ENCODE measurements at places on chromosomes 4 and X.

- no peak for DNase-seq
Measured at GRCh38 chr4:100872811-100873210, 355.0 kb upstream of the EMCN start.

GRCh38 chr4:87224141-87224923, 3.9 kb upstream of the KLHL8 start:
- DNase-seq: no peak

- no peak for DNase-seq
Measured at GRCh38 chr4:37197899-37198298, 46.6 kb upstream of the NWD2 start.

DNA sequence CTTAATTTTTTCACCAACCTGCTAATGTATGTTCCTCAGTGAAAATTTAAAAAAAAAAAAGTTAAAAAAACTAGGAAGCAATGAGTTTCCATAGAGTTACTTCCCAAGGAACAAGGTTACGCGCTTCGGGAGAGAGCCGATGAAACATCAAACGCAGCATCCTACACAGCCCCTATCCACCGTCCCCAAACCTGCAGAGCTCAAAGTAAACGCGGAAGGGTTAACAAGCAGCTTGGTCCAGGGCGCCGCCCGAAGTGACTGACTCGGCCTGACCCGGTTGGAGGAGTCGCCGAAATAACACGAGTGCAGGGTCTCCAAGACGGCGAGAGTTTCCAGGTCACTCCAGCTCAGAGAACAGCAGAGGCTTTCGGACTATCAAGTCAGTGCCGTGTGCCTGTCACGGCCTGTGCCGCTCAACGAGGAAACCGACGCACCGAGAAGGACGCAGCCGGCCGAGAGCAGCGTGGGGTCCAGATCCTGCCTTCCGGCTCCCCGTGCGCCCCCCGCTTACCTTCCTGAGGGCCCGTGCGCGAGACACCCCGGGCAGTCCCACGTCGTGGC, 512 bp downstream of the NOP14 start:
- no peak for DNase-seq

DNA sequence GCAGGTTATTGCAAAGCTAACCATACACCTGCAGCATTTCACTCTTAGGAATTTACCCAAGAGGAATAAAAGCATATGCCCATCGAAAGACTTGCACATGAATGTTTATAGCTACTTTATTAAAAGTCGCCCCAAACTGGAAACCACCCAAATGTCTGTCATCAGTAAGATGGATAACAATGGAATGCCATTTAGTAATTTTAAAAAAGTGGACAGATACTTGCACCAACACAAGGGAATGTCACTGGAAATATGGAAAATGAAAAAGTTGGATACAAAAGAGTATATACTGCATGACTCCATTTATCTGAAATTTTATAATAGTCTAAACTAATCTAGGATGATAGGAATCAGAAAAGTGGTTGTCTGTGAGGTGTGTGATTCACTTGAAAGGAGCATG, 12.9 kb downstream of the GK start:
- no peak for DNase-seq

GRCh38 chr4:630656-631055, 5.3 kb downstream of the PDE6B start:
- no peak for DNase-seq

GRCh38 chr4:128241019-128241418, 46.6 kb downstream of the PGRMC2 start:
- no peak for DNase-seq

GRCh38 chr4:123478859-123479345, 82.3 kb downstream of the SPRY1 start:
- DNase-seq: no peak

GRCh38 chrX:146481735-146482134, 327.8 kb upstream of the CXorf51B start:
- no peak for DNase-seq

DNA sequence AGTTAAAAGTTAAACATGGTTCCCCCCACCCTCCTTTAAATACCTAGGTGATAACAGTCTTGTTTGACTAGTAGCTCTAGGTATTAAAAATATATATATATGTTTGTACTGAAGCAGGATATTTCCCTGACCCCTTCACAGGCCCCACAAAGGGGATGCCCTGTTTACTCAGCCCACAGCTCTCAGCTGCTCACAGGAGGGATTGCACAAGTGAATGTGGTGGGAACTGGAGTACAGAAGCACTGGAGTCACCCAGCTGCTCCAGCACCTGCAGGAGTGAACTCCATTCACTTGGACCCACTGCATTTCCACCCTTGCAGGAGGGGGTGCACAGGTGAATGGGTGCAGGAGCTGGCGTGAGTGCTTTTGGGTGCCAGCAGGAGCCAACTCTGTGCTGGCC, 99.3 kb upstream of the TLR3 start:
- DNase-seq: no peak

GRCh38 chrX:81174286-81174685, 27.4 kb downstream of the HMGN5 start:
- DNase-seq: no peak

GRCh38 chrX:38599796-38600755, 38.7 kb downstream of the TSPAN7 start:
- no peak for DNase-seq

DNA sequence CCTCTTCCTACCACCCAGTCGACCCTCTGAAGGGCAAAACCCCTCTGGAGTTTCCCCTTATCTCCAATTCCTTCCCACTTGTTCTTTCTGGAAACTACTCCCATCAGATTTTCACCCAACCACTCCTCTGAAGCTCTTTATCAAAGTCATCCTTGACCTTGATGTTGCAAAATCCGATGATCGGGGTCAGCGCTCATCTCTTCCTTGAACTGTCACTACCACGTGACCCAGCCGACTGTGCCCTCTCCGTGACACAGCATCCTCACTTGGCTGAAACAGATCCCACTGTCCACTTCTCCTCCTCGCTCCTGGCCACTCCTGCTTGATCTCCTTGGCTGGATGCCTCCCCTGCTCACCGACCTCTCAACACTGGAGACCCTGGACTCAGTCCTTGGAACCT, 1.1 kb downstream of the CFAP99 start:
- DNase-seq: no peak

DNA sequence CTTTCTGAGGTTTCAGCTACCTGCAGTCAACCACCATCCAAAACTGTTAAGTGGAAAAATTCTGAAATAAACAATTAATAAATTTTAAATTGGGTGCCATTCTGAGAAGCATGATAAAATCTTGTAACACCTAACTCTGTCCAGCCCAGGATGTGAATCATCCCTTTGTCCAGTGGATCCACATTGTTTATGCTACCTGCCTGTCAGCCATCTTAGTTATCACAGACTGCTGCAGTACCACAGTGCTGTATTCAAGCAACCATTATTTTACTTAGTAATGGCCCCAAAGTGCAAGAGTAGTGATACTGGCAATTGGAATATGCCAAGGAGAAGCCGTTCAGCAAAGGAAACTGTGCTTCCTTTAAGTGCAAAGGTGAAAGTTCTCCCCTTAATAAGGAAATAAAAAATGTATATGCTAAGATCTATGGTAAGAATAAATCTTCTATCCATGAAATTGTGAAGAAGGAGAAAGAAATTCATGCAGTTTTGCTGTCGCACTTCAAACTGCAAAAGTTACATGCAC, 20.6 kb downstream of the CAMK2D start:
- DNase-seq: no peak

- peak; percentile 39 for DNase-seq
Measured at GRCh38 chr4:6974138-6974848, 64.7 kb downstream of the TBC1D14 start.

- DNase-seq: no peak
Measured at GRCh38 chrX:153687121-153688039, at the start of gene SLC6A8. Gene SLC6A8, plus strand, starts transcription at chrX:153687926. Its CDS starts 649 bp downstream, at chrX:153688575.

GRCh38 chr4:146488495-146489174, 33.1 kb downstream of the SLC10A7 start:
- DNase-seq: no peak

- no peak for DNase-seq
Measured at GRCh38 chr4:157591245-157591644, 370.7 kb downstream of the GRIA2 start.

- DNase-seq: no peak
Measured at GRCh38 chrX:132758759-132759158, 199.7 kb downstream of the HS6ST2 start.

DNA sequence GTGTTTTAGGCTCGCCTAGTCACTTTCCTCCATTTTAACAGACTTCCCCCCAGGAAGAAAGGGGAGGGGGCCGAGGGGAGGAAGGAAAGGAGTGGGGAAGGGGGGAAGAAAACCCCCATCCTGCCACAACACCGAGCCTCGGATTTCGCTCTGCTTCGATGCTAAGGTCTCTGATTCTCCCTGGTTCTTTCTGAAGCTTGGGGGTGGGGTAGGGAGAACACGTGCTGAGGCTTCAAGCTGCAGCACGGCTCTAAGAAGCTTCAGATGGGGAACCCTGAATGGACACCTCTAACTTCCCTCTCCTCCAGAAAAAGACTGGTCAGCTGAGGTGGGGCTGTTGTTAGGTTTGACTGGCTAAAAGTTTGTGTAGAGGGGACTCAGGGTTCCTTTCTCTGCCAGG, 61.8 kb downstream of the RHOH start:
- no peak for DNase-seq

- no peak for DNase-seq
Measured at GRCh38 chr4:165684177-165684805, 188.7 kb upstream of the TLL1 start.

DNA sequence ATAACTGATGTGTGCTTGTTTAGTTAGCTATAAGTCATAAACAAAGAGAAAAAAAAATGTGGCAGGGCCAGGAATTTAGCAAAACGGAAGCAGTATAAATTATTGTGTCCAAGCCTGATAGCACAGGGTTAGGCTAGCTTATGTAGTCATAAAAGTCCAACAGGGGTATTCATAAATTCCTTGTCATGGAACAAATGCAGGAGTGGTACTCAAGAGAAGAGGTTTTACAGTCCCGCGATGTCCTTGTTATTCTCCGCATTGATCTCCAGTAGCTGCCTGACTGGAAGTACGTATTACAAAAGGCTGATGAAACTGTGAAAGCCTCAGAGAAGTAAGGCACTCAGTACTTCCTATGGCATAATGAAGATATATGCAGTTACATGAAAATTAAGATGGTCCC, 336.9 kb upstream of the TRAM1L1 start:
- no peak for DNase-seq

GRCh38 chrX:50180073-50180940, 20.5 kb downstream of the AKAP4 start:
- no peak for DNase-seq

DNA sequence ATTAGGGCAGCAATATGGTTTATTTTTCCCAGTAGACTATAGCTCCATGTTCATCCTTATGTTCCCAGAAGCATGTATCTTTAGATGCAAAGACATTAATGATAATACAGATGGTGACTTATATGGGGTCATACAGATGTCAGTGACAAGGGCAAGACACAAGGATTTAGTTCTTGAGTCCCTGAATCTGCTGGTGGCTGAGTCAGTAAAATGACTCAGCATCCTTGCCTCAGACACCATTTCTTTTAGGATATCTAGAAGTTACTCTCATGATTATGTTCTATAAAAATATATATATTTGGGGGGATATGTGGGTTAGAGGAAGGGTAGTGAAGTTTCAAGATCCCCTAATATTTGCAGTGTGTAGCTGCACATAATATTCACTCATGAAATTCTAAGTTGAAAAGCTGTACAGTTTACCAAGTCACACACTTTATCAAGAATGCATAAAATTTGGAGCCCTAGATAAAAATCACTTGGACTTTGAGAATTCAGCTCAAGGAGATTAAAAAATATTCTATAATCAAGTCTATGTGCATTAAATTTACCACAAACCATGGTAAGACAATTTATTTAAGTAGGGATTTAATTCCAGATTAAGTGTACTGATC, 101.9 kb downstream of the LNX1 start:
- DNase-seq: no peak

DNA sequence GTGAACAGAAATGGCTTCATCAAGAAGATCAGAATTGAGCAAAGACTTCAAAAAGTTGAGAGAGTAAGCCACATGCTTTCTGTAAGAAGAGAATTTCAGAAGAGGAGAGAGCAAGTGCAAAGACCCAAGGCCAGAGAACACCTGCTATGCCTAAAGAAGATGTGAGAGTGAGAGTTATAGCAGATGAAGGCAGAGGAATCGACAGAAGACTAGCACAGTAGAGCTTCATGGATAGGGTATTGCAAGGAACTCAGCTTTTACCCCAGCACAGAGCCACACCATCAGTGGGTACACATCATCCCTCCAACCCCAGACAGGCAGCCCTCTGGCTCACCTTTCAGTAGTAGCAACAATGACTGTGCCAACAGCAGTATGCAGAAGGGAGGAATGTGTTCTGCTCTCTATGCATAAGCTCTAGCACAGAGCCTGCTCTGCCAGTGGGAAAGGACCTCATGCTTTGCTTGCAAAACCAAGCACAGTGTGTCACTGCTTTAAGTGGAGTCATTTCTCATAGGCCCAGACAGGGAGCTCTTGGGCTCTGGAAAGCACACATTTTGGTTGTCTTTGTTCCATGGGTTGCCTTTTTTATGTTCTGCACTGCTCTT, 318.6 kb downstream of the NAF1 start:
- DNase-seq: no peak

DNA sequence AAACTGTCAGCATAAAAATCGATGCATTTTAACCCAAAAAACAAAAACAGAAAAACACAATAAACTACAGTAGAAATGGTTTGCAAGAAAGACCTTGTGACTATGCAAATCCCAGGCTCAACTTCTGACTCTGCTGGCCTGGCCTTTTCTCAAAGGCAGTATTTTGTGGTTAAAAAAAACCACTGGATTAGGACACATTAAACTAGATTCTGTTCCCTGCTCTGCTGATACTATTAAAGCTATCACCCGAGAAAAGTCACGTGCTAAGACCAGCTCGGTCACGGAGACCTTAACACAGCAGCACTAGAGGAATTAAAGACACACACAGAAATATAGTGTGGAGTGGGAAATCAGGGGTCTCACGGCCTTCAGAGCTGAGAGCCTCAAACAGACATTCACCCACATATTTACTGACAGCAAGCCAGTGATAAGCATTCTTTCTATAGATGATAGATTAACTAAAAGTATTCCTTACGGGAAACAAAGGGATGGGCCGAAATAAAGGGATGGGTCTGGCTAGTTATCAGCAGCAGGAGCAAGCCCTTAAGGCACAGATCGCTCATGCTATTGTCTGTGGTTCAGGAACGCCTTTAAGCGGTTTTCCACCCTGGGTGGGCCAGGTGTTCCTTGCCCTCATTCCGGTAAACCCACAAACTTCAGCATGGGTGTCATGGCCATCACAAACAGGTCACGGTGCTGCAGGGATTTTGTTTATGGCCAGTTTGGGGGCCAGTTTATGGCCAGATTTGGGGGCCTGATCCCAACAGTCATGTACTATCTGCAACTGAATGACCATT, 16.1 kb downstream of the CBR4 start:
- DNase-seq: no peak

- DNase-seq: no peak
Measured at GRCh38 chr4:145153181-145153903, 27.0 kb downstream of the OTUD4 start.

- DNase-seq: no peak
Measured at GRCh38 chr4:17544205-17544604, 29.2 kb downstream of the CLRN2 start.

DNA sequence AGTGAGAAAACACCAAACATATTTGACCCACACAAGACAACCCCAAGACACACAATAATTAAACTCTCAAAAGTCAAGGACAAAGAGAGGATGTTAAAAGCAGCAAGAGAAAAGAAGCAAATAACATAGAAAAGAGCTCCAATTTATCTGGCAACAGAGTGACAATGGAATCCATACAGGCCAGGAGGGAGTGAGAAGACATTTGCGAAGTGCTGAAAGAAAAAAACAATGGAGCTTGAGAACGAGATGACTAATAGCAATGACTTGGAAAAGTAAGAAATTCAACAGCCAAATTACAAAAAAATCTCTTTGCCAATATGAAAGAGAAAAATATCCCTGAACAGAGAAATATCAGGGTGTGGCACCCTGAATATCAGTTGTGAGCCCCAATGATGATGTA, 61.6 kb downstream of the MAD2L1 start:
- DNase-seq: no peak
